ENCODE measurements at places on chromosomes 4 and X.

DNA sequence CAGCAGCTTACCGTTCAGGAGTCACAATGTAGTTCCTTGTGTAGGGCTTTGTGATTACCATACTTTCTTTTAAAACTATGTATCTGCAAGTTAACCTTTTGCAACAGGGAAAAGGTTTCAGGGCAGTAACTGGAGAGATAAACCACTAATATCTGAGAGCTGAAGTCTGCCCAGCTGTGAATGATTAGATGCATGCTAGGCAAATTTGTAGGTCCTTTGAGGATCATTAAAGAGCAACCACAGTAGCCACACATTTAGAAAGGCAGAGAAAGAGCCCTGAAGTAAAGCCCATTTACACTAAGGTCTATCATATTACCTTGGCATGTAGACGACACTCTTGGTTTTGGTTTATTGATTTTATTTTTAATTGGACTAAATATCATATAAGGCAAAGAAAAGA is 60.0 kb downstream of the ATP8A1 start:
- DNase-seq: no peak

GRCh38 chr4:25420931-25421330 is 43.9 kb downstream of the ANAPC4 start:
- no peak for DNase-seq

DNA sequence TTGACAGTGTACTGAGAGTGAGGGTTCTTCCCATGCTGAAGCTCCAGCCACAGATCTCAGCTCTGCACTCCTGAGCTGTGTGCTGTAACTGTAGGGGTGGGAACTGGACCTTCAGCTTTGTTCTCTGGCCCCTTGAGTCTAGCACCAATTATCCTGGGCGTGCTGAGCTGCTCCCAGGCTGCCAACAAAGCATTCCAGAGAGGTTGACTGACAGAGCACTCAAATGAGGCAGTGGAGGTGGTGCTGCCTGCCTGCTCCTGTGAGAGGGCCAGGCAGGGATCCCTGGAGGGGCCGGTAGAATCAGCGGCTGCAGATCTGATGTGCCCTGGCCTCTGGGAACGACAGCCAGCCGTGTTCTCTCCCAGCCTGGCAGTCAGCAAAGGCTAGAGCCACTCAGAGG is 375.7 kb upstream of the AADAT start:
- no peak for DNase-seq

DNA sequence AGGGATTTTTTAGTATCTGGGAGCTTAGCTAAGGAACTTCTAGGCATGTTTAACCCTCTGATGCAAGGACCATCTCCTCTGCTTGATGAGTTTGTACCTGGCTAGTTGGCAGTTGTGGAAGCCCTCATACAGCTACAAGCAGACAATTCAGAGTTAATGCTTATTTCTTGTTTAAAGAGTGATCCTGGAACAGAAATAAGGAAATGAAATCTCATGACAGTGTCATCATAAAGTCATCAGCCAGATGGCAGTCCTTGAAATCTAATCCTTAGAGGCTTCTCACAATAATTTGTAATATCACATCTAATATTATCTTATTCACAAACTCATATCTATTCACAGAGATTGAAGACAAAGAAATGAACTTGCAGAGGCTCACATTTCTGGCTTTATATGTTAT is 581.6 kb upstream of the FTHL17 start:
- no peak for DNase-seq

DNA sequence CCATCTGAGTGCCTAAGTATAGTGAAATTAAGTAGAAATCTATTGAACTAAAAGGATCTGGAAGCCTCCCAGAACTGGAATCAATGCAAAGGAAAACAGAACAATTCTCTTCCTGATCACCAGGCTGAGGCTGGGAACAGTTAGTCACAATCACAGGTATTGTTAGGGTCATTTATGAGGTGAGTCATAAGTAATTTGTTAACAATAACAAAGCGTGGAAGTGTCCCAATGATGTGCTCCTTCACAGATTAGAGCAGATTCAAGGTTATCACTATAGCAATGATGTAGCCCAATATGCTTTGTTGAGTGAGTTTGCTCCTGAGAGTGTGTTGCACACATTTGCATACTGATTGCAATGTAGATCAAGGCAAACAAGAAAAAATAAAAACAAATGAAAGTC is 228.1 kb downstream of the ZNF674 start:
- DNase-seq: no peak

DNA sequence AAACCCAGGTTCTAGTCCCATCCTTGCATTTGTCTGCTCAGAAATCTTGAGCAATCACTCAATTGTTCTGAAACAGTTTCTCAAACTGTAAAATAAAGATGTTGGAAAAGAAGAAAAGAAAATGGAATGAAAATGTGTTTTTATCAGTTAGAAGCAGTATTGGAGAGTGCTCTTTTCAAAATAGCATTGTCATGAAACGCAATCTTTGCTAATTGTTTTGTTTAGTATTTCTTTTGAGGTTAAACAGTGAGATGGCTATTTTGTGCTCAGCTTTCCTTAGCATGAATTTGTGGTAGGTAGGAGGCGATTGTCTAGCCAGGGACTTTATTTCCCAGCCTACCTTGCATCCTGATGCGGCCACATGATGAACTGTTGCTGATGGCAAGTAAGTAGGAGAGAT is 10.6 kb upstream of the HPF1 start:
- DNase-seq: no peak

DNA sequence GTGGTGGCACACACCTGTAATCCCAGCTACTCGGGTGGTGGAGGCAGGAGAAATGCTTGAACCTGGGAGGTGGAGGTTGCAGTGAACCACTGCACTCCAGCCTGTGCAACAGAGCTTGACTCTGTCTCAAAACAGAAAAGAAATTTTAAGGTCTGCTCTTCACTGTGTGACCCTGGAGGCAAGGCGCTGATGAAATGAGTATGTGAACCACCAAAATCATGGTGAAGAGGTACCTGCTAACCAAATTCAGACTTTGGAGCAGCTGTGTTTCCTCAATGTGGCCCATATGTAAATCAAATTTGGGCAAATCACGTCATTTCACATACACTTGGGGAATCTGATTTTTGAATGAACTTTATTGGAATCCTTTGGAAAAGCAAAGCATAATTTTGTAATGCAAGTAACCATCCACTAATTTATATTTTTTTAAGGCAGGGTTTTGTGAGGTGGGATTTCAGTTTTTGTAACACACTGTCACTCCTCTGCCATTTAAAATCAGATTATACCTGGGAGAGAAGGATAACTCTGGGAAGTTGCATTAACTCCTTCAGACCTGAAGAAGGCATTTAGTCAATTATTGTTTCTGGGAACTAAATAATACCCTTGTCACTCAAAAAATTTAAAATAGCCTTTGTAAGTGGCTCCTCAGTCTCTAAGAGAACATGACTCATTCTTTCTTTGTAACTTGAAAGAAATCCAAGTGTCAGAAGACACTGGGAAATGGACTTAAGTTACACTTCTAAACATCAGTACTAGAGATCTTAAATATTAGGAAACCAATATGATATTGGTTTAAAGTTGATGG is 24.0 kb downstream of the DOCK11 start:
- no peak for DNase-seq

- DNase-seq: no peak
Observed at GRCh38 chr4:970046-970745, 3.2 kb downstream of the DGKQ start.

GRCh38 chrX:32395878-32396277 is 815.5 kb downstream of the DMD start:
- no peak for DNase-seq

DNA sequence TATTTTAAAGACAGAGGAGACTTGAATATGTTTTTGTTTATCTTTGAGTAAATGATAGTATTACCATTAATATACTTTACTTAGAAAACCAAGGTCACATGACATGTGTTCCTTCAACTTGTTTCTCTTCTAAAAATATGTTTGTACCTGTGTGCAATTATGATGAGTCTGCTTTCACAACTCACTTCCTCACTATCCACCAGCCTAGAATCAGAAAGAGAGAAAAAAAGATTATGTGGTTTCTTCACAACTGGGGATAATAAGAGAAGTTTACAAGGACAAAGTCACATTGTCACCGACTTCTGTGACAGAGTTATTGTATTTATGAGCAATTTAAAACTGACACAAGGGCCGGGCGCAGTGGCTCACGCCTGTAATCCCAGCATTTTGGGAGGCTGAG is 1112.1 kb downstream of the RPA4 start:
- DNase-seq: no peak

GRCh38 chrX:143240658-143241057 is 214.9 kb downstream of the SPANXN4 start:
- no peak for DNase-seq

GRCh38 chr4:147480891-147481576 is at the start of gene EDNRA:
TSS of gene EDNRA (plus strand) at chr4:147481097. CDS start at chr4:147485682, 4,585 bp downstream.
- peak; percentile 33 for DNase-seq

DNA sequence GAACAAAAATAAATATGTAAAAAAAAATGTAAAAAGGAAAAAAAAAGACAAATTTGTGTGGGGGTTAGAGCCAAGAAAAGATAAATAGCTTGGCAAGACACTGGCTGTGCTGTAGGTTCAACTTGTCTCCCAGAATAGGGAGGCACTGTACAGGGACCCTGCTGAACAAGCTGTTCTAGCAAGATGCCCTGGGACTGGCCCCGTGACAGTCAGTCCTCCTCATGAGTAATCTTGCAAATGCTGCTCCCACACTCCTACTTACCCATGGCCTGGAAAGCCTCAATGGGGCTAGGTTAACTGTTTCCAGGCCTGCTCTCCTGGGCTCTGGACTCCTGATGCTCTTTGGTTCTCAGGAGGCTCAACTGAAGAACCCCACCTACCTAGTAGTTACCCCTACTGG is 106.8 kb downstream of the ATG4A start:
- no peak for DNase-seq

GRCh38 chr4:123624959-123625358 is 228.4 kb downstream of the SPRY1 start:
- DNase-seq: no peak

DNA sequence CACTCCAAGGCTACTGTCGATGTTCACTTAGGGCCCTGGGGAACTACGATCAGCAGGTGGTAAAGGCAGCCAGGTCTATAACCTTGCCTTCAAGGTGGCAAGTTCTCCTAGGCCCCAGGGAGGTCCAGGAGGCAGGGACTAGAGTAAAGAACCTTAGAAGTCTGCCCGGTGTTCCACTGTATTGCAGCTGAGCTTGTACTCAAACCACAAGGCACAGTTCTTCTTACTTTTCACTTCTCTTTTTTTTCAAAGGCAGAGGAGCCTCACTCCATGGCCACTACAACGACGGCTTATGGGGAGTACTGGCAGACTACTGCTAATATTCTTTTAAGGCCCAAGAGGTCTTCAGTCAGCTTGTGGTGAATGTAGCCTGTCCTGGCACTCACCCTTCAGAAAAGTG is 78.8 kb upstream of the GPR174 start:
- no peak for DNase-seq

GRCh38 chrX:49077941-49078340 is 1.7 kb downstream of the WDR45 start:
- no peak for DNase-seq

- DNase-seq: no peak
Observed at GRCh38 chr4:53859305-53859704, 205.1 kb downstream of the CHIC2 start.

DNA sequence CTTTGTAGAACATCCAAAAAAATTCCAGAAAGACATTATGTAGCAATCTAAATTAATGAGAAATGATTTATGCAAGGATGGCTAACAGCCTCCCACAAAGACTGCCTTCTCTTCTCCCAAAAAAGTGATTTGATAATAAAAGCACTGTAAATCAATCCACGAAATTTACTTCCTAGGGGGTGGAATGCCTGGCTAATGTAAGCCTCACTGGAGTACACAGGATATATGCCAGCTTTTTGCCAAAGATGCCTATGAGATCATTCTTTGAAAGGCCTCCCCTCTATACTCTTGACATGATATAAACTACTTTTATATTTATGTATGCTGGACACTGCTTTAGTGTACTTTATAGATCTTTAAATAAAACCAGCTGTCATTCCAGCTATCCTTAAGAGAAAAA is 211.1 kb downstream of the ADAMTS3 start:
- no peak for DNase-seq

GRCh38 chrX:110741213-110741796 is 54.3 kb downstream of the CHRDL1 start:
- DNase-seq: no peak

DNA sequence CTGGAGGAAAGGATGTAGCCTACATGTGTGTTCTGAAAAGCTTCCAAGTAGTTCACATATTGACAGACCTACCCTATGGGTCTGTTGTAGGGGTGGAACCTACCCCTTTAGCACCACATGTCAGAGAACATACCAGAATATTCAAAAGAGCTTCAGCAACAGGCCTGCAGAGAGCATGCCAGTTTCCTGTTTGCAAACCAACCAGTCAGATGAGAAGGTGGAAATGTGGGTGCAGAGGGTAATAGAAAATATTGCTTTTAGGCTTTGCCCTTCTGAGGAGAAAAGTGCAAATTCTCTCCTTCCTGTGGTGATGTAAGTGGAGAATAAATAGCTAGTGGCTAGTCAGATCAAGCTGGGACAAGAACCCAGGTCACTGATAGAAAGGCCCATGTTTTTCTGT is 16.4 kb downstream of the INTS6L start:
- no peak for DNase-seq

DNA sequence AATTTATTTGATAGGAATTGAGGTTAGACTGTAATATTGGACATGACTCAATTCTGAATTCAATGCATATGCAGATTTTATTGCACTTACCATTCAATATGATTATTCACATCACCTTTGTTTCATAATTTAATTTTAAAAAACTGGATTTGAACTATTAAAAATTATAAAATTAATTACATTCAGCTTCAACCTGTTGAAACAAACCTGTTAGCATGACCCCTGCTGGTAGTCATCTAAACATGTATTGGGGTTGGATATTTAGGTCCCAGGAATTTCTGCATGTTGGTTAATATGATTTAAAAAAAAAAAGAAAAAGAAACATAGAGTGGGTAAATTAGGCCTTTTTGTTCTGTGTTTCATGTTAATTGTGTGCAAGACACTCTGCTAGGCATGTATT is 85.9 kb downstream of the ARSJ start:
- no peak for DNase-seq

GRCh38 chr4:165834116-165834515 is 38.9 kb upstream of the TLL1 start:
- no peak for DNase-seq

DNA sequence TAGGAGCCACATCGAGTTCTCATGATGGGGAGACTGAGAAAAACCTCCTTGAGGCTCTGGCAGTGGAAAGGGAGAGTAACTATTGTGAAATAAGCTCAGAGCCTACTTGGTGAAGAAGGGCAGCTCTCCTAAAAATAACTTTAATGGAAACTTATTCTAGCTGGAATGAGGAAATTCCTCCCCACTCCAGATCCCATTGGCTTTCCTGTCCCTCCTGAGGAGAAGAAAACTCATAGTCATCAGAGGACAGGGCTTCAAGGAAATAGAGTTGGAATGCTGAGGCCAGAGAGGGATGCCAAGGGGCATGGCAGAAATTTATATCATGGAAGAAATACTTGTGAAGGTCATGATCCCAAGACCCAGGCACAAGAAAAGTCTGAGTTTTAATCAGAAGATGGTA is 70.7 kb upstream of the TAPT1 start:
- DNase-seq: no peak

Data from neural crest cell (in vitro differentiated cells).